C1 segment of cervical spinal cord (tissue), 14 donors: ENCODE measurements at places on chromosomes 6 and 20.

DNA sequence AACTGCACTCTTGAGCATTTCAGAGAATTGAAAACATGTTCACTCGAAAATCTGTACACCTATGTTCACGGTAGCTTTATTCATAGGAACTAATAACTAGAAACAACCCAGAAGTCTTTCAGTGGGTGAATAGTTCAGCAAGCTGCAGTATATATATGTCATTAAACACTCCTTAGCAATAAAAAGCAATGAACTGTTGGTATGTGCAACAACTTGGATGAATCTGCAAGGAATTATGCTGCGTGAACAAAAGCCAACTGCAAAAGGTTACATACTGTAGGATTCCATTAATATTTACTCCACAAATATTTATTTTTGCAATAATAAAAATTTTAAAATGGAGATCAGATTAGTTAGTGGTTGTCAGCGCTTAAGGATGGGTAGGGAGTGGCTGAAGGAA is 22.1 kb upstream of the FKBP1A start:
- no peak for DNase-seq

DNA sequence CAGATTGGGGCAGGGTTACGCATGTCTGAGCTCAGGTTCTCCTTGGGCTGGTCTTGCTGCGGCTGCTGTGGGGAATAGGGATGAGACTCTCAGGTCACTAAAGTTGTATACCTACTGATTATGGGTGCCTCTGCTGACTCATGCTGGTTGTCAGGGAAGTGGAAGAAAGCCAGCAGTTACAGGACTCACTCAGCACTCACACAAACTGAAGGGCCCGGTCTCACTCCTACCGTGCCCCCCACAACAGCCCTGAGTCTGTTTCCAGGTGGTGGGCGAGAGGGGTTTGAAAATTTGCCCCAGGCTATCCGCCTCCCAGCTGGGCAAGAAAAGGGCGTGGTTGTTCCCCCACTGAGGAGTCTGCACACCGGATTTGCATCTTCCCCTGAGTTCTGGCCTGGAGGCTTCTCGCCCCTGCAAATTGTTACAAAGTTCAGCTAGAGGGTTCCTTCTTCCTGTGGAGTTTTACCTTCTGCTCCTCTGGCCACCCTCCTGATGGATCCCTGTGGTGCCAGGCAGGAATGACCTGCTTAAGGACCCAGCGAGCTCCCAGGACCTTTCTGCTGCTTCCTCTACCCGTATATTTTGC is 659.2 kb downstream of the HDGFL1 start:
- no peak for DNase-seq

DNA sequence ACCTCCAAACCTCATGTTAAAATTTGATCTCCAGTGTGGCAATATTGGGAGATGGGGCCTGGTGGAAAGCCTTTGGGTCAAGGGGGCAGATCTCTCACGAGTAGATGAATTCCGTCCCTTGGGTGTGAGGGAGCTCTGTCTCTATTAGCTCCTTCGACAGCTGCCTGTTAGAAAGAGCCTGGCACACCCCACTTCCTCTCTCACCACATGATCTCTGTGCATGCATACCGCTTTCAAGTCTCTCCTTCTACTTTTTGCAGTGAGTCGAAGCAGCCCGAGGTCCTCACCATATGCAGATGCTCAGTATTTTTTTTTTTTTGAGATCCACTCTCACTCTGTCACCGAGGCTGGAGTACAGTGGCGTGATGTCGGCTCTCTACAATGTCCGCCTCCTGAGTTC is 176.9 kb downstream of the SYNDIG1 start:
- DNase-seq = no peak

GRCh38 chr20:9129756-9130155 is 60.9 kb downstream of the PLCB4 start:
- DNase-seq = no peak
